ENCODE measurements at places on chromosomes 7 and 10. TPM values are rescaled to one million over a fixed set of nuclear protein-coding genes. Genes with fewer than 3 reads are reported as not detected.

DNA sequence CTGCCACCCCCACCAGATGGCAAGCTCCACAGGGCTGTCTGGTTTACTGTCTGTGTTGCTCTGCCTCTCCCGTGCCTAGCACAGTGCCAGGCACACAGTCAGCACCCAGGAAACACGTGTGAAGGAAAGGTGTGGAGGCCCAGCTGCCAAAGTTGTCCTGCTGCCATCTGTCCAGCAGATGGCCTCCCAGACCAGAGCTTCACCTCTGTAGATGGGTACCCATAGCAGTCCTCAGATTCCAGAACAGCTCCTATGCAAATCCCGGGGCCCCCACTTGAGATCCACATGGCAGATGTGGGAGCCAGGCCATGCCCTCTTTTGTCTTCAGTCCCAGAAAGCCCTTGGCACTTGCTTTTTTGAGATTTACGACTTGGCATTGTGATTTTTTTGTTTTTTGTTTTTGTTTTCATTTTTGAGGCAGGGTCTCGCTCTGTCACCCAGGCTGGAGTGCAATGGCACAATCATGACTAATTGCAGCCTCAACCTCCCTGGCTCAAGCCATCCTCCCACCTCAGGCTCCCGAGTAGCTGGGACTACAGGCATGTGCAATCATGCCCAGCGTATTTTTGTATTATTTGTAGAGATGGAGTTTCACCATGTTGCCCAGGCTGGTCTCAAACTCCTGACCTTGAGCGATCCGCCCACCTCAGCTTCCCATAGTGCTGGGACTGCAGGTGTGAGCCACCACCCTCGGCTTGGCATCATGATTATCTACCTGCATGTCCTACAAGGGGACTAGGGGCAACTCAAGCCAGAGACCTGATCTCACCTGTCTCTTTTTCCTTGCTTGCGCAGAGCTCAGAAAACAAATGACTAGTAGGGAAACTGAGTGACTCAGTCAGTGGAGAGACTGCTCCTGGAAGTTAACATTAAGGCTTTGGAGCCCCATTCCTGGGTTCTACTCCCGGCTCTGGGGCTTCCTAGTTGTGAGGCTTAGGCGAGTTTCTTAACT, 16.9 kb upstream of the PALD1 start:
- DNase-seq = no peak

DNA sequence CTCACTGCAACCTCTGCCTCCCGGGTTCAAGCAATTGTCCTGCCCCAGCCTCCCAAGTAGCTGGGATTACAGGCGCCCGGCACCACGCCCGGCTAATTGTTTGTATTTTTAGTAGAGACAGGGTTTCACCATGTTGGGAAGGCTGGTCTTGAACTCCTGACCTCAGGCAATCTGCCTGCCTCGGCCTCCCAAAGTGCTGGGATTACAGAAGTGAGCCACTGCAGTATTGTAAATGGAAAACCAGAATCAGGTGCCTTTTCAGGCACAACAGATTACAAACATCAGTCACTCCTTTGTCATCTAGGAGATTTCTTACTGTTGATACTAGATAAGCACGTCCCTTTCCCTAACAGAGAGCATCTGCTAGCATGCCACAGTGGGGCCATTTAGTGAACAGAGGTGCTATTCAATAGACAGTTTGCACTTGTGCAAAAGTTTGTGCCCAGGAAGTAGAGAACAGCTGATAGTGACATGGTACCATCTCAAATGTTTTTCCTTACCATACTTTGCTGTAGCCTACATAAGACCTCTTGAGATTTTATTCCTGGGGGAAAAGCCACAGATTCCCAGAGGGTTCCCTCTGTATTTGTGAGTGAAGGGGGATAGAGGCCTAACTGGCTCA, 24.5 kb upstream of the WAC start:
- no peak for DNase-seq

GRCh38 chr7:66627881-66628360, 760 bp upstream of the KCTD7 start:
- no peak for DNase-seq

DNA sequence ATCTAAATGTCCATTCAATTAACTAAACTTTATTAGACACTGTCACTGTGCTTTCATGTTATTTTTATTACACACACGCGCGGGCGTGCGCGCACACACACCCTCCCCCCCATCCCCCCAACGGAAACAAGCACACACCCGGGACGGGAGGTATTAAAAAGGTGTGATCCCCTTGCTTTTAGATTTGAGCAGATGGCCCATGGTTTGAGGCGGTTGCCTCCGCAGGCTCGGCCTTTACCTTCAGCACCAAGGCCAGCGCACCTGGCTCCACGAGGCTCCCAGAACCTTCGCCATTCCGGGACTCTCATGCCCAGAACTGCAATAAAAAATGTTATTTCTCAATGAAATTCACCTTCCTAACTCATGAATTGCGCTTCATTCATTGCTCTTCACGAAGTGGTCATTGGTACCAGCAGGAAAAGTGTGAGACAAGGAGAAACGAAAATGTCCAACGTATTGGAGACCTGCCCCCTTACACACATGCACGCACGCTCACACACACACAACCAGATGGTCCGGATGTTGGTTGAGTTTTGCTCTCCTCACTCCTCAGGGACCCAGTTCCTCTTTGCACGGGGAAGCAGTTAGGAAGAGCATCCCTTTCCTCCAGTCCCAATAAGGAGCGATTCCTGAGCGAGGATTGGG, 20.8 kb upstream of the PTF1A start:
- DNase-seq = no peak

- no peak for DNase-seq
Measured at GRCh38 chr7:15419596-15419995, 142.2 kb downstream of the AGMO start.

GRCh38 chr10:11235771-11236170, 218.1 kb downstream of the CELF2 start:
- no peak for DNase-seq

DNA sequence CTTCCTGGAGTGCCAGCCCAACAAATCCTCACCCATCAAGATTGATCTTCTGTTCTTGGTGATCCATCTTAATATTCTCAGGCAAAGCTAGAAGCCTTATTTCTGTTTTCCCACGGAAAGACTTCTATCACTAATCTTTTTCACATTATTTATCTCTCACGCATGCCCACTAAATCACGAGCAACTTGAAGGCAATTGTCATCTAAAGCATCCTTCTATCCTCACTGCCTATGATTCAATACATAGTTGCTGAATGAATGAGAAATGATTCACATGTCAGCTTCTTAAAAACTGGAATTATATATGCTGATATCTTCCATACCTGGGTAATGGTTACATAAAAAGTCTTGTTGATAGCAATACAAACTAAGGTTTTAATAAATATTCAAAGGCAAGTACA, 12.6 kb upstream of the COL1A2 start:
- no peak for DNase-seq

MYL10 gene
- polyA plus RNA-seq = not detected

NRG3 gene
- polyA plus RNA-seq = not detected
